ENCODE measurements at places on chromosomes 3 and 15.

GRCh38 chr3:29195056-29195455, 85.8 kb upstream of the RBMS3 start:
- no peak for DNase-seq

DNA sequence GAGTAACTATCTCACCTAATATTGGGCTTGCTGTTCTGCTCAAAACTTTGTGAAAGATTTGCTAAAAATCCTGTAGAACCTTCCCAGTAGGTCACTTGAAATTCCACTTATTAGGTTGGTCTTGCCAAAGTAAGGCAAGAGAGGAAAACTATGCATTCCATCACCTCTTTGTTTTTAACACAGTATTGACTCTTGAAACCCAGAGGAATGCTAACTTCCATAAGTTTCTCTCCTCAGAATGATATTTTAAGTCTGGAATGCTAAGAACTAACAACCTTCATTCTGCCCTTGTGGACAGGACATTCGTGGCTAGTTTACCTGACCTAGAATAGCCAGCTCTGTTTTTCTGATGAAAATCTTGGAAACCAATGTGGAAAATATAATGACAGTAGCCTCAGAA, 154.5 kb downstream of the TMCO5A start:
- DNase-seq, result no peak

DNA sequence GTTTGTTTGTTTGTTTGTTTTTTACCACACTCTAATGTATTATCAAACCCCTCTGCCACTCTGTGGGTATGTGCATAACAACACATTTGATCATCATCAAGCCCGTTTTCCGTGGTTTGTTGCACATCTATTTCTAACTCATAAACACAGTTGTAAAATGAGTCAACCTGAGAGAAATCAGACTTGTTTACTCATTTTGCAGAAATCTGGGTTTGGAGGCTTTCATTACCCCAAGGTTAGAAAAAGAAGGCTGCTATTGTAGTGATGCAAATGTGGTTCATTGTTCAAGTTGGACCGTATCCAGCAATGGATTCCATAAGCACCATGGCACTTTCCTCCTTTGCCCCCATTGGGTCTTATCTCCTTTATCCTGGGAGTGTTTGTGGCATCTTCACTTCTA, 353.2 kb upstream of the SOX2 start:
- DNase-seq, result no peak

DNA sequence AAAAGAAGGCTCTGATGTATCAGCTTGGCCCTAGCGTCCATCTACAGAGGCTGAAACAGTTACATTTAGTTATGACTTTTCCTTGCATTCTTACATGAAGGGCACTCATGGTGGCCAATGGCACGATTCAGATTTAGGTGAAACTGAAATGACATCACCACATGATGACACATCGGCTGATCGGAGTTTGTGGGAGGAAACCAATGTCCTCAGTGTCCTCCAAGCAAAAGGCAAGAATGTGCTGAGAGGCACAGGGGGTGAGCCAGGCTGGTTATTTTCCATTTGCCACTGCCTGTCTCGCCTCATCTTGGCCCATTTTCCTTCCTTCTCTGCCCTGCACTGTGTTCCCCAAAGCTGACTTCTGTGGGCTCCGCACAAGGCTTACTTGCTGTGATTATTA, 34.4 kb downstream of the TARS3 start:
- no peak for DNase-seq

DNA sequence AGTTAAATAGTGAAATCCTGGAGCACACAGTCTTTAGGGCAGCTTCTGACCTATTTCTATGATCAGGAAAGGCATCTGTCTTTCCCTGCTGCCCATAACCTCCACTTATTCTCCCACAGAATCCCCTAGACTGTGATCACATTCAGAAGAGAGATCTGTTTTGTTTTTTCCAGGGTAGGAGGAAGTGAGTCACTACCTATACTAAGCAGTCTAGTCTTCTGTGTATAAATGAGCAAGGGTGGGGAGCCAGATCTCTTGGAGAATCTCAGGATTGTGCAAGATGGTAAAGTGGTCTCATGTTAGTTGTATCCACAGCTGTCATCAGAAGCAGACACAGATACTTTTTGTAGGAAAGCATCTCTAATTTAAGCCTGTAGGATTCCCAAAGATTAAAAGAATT, 11.8 kb upstream of the FBXO22 start:
- DNase-seq, result no peak

Data from kidney (tissue), 22 donors.